ENCODE measurements at places on chromosomes 3 and 15. TPM values are rescaled to one million over a fixed set of nuclear protein-coding genes. Genes with fewer than 3 reads are reported as not detected.

GRCh38 chr3:164687211-164687610 is 391.1 kb downstream of the SI start:
- no peak for DNase-seq

- peak; percentile 84 for DNase-seq
Observed at GRCh38 chr3:5071061-5071460, 51.0 kb upstream of the ARL8B start.

GRCh38 chr3:105527535-105527934 is 160.8 kb downstream of the ALCAM start:
- no peak for DNase-seq

GRCh38 chr3:181326637-181327223 is 337.2 kb upstream of the DNAJC19 start:
- DNase-seq = peak; percentile 54

DNA sequence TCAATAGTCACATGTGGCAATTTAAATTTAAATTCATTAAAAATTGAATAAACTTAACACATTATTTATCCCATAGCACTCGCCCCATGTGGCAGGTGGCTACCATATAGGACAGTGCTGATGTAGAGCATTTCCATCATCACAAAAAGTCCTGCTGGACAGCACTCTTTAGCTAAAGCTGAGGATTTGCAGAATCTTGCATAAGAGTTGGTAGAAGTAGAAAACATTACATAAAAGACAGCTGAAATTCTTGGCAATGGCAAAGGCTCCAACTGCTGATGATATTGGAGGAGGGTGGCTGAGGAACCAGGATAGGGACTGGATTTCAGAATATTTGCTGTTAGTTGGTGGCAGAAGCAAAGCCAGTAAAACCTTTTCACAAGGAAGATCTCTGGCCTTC is 230.7 kb upstream of the SATB1 start:
- no peak for DNase-seq

- no peak for DNase-seq
Observed at GRCh38 chr15:87967951-87968350, 288.6 kb downstream of the NTRK3 start.

DNA sequence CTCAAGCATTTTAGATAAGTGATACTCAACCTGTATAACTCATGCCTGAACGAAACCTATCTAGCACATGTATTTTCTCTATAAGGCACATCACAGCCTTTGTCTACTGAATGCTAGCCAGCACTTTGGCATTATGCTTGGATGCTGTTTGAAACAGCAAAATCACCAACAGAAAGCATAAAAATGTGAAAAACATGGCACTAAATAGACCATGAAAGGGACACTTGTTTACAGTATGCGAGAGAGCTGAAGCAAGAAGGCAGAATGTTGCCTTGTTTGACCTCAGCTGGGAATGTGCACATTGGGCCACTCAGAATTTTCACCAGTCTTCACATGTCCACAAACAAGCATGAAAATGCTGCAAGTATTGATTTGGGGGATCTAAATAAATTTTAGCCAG is 59.5 kb downstream of the MINDY2 start:
- no peak for DNase-seq

- no peak for DNase-seq
Observed at GRCh38 chr3:114417265-114417664, 123.4 kb downstream of the TIGIT start.

- DNase-seq = no peak
Observed at GRCh38 chr3:177547711-177548350, 350.5 kb upstream of the TBL1XR1 start.

DNA sequence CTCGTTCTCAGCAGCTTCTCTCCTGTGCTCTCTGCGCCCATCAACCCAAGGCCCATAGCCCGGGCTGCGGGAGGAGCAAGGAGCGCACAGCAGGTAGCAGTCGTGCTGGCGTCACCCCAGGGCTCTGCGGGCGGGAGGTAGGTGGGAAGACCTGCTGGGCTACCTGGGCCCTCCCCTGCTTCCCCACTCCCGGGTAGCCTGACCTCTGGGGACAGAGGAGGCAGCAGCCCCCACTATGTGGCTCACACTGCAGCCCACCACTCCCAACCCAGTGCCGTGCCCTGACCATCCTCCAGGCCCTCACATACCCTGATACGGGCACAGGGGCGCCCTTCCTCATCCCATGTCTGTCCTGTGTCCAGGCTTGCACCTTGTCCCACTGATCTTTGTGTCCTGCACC is 171.0 kb downstream of the NSMCE3 start:
- no peak for DNase-seq

Gene PLCL2
- 11.6 TPM for total RNA-seq

Gene NGRN
- 67.2 TPM for total RNA-seq

Gene SLC2A2
- not detected for total RNA-seq

All from fibroblast of the aortic adventitia (primary cell).